ENCODE measurements at places on chromosomes 2 and 18. TPM values are rescaled to one million over a fixed set of nuclear protein-coding genes. Genes with fewer than 3 reads are reported as not detected.

GRCh38 chr2:131104487-131105155 lies 515 bp upstream of the PLEKHB2 start:
- DNase-seq: peak; percentile 93

DNA sequence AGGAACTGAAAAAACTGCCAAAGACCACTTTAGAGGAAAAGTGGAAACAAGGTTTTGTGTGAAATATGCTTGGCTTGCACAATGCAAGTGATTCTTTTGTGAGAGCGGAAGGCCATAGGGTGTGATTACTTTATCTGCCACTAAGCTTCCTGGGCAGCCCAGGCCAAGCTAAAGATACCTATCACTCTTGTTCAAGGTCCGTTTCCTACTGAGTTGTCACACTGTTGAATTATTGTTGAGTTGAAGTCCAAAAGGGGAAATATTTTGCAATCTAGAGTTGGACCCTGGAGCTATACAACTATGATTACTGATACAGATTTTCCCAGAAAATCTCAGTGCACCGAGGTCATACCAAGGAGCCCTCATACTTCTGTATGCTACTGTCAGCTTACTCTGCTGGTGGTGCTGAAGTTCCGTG lies 72.7 kb upstream of the CTAGE1 start:
- DNase-seq: no peak

DNA sequence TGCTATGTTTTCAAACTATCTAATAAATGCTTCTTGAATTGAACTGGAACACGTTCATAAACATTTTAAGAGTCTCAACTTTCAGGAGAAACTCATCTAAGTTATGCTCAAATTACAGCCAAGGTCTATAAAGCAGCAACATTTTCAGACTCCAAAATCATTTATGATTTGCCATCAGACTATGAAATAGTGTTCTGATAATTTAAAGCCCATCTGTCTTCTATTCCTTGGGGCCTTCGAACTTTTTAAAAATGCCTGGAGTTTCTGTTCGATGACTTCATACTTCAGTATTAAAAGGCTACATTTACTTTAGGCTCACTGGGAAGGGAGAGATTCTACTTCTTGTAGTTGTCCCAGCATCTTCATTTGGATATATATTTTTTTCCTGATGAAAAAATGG lies 73.6 kb upstream of the NXPH2 start:
- no peak for DNase-seq

DNA sequence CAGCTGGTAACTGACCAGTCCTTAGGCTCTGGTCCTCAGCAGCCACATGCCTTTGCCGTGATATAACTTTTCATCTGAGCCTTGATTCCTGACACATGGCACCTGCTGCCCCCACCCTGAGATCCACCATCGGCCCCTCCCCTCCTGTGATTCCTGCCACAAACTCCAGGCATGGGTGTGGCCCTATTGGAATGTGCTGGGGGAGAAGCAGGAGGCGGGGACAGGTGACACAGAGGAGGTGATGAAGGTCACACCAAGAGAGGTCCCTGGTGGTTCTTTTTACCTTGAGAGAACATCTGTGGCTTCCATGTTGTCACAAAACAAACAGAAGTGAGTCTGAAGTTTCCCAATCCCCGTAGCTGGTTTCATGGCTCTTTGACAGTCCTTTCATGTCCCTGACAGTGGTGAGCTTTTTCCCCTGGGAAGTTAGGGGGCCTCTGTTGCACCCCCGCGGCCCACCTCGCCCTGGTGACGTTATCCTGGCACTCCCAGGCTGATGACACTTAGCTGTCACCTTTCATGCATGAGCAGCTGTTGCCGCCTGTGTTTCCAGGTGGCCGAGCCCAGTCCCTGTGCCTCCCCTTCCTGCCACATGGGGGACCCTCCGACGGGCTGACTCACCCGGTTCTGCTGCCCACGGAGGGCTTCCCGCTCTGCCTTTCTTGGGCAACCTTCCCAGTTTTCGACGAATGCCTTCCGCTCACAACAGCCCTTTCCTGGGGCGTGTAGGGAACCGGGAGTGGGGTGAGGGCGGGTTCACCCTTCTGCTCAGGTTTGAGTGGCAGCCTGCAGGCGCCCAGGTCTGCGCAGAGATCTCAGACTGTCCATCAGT lies 66.3 kb upstream of the GLI2 start:
- DNase-seq: no peak

COL5A2 gene
- polyA plus RNA-seq: 4.4 TPM

DNA sequence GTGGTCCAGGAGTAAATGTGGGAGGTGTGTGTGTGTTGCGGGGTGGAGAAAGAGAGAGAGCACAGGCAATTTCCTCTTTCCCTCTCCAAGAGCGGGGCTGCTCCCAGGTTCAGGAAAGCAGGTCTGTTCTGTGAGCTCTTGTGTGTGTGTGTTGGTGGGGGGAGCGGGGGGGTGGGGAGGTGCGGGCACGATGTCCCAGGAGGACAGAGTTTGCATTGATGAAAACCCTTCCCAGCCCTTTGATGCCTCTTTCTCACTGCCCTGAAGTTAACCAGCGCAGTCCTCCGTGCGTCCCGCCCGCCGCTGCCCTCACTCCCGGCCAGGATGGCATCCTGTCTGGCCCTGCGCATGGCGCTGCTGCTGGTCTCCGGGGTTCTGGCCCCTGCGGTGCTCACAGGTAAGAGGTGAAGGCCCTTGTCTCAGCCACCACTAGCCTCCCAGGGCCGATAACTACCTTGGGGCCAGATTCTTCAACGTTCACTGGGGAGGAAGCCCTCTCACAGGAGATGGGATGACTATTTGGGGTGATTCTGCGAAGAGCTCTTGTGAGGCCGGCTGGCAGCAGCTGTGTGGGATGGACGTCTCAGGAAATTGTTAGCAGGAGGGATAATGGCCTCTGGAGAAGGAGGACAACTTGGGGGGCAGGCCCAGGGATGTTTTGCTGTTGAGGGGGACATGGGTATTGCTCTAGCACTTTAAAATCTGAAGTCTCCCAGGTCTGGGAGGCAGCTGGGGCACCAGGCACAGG lies at the start of gene SNORC:
SNORC (plus strand) TSS at position 247 of the 748 bp plus-strand sequence; CDS start at position 325, 78 bp downstream.
- no peak for DNase-seq

DNA sequence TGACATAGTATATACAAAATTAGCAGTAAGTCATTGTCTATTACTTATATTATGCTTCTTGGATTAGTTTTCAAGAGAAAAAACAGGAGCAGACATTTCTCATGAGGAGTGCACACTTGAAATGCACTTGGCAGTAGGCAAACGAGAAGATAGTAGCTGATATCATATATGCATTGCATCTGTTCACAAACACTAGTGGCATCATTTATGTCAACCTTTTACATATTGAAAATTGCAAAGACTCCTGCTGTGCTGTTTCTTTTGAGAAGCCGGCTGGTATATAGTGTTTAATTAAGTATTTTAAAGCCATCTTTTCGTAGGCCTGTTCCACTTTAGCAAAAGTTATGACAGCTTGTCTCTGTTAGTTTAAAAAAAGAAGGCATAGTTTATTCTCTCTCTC lies 58.4 kb upstream of the SLC8A1 start:
- no peak for DNase-seq

- no peak for DNase-seq
Measured at GRCh38 chr2:191030521-191031154, 16.7 kb upstream of the STAT1 start.

- no peak for DNase-seq
Measured at GRCh38 chr2:100233061-100233460, 89.2 kb downstream of the LONRF2 start.

DNA sequence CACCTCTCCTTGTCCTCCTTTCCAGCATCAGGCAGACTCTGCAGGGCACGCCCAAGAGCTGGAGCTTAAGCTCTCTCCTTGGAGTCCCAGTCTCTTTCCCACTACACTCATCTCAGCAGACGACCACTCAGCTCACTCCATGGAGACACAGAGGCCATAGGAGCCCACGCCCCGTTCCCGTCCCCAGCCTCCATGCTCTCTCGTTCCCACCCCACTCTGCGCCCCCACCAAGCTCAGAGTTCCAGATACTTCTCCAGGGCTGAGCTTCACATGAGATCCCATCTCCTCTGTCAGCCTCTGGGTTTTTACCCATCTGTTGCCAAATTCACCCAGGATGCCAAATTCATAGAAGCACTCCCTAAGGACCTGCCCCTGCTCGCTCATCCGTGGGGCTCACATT lies 87.3 kb downstream of the MALT1 start:
- DNase-seq: peak; percentile 51

GRCh38 chr2:239666855-239667376 lies 266.1 kb upstream of the HDAC4 start:
- no peak for DNase-seq

All from spleen (tissue), 13 donors.